ENCODE measurements at places on chromosomes 1 and 21.

DNA sequence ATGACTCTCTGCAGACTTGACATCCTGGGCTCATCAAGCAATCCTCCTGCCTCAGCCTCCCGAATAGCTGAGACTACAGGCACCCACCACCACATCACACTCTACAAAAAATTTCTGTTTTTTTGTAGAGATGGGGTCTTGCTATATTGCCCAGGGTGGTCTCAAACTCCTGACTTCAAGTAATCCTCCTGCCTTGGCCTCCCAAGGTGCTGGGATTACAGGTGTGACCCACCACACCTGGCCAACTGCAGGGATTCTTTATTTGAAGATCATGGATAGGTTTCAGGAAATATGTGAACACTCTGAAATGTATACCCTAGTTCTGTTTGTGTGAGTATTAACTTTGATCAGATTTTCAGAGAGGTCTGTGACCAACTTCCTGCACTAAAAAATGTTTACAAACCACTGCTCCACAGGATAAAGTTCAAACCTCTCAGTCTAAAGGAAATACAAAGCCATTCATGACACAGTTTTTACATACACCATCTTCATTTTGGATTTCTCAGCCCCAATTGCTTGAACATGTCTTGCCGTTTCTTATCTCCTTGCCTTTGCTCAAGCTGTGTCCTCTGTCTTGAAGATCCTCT, 252.3 kb upstream of the FGGY start:
- no peak for DNase-seq

DNA sequence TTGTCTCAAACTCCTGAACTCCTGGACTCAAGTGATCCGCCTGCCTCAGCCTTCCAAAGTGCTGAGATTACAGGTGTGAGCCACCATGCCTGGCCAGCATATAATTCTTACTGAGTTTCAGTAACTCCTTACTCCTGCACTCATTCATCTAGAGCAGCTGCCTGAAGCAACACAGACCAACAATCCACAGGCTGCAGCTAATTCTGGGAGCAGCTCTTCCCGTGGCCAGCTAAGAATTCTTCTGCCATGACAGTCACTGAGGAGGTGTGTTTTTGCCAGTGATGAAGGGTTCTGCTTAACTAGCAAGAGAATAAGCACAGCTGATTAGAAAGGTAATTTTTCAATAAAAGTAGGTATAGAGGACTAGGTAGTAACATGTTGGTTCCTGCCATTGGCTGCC, 5.4 kb downstream of the VTCN1 start:
- no peak for DNase-seq

DNA sequence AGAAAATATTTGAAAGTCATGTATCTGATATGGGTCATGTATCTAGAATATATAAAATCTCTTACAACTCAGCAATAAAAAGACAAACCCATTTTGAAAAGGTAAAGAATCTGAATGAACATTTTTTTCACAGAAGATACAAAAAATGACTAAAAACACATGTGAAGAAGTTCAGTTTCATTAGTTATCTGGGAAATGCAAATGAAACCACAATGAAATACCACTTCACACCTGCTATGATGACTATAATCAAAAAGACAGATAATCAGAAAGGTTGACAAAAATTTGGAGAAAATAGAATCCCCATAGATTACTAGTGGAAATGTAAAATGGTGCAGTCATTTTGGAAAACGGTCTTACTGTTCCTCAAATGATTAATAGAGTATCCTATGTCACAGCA, 631.0 kb downstream of the MRPL39 start:
- no peak for DNase-seq

- no peak for DNase-seq
Measured at GRCh38 chr1:93328809-93329760, 16.6 kb upstream of the DR1 start.

- no peak for DNase-seq
Measured at GRCh38 chr1:38079019-38079418, 32.4 kb upstream of the POU3F1 start.

DNA sequence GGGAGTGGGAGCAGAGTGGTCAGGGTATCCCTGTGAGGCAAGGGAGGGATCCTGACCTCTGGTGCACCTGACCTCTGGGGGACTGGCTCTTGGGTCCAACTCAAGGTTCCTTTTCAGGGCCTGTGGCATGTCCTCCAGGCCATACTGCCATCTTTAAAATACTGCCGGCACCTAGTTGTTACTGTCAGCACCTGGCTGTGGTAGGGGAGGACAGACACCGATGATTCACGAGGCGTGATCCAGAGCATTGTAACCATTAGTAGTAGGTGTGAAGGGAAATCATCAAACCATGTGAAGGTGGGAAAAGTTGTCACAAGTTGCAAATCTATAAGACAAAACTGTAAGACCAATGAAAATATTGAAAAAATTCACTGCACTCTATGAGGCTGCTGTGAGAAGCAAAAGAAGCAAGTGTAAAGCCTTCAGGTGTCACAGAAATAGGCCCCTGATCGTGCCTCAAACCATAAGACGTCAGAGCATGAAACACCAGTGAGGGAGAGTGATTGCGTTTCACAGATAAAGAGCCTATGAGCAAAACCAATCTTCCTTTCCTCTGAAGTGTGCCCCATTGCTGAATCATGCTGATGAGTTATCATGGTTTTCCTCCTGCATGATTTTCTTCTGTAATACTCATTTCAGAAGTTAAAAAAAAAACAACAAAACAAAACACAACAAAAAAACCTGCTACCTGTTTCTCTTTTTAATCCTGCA, 55.3 kb downstream of the CDC7 start:
- DNase-seq: no peak

- DNase-seq: no peak
Measured at GRCh38 chr1:248820041-248820585, 5.6 kb downstream of the SH3BP5L start.

- no peak for DNase-seq
Measured at GRCh38 chr1:8671306-8671917, 146.0 kb downstream of the RERE start.

DNA sequence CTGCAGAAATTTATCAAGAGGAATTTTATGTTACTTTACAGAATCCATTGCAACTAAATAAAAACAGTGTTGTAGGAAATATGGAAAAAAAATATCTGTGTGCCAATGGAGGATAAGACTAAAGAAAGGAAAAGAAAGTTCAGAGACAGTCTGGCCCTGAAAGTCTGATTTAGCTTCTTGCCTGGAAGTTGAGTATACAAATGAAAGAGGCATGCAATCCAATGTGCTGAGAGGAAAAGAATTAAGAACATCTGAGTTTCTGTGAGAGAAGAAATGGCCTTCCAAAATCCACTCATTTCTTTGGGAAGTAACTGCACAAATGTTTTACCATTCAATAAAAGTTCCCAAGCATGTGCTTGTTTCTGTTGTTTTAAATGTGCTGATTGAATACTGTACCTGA, 65.1 kb downstream of the LHX9 start:
- DNase-seq: no peak

GRCh38 chr1:47934243-47934805, 62.9 kb downstream of the TRABD2B start:
- no peak for DNase-seq

GRCh38 chr21:36708286-36709029, 9.5 kb downstream of the SIM2 start:
- no peak for DNase-seq

- DNase-seq: no peak
Measured at GRCh38 chr1:110208916-110209645, 1.0 kb upstream of the KCNC4 start.

DNA sequence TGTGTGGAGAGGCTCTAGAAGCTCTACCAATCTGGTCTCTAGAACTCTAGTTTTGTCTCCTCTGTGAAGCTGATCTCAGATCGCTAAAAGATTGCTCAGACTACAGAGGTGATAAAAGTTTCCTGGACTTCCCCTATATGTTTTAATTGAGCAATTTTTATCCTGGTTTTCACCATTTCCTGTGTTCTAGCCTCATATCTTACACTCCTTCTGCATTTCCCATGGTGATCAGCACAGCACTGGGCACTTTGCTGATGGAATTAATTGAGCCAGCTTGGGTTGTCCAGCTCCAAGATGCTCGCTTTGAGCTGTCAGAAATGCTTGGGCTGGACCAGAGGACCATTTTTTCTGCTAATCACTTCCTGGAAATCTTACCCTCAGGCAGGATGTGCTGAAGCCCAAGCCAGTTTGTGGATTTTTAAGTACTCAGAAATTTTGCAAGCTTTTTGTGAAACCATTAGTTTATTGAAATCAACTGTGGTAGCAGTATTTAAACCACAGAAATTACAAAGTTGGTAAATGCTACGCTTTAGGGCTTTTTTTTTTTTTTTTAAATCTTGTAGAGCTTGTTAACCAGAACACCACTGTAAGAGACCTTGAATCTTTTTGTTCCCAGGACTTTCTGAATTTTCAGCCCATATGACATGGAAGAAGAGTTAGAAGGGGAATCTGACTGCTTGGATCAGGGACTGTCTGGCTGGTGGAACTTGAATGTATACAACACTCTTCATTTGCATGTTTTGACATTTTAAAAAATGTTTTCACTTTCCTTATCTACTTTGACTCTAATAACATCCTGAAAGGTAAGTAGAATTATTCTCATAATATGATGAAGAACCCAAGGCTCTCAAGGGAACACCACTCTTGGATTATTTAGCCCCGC, 28.4 kb downstream of the CD48 start:
- DNase-seq: no peak

- DNase-seq: no peak
Measured at GRCh38 chr1:18407166-18408045, 73.3 kb upstream of the KLHDC7A start.

DNA sequence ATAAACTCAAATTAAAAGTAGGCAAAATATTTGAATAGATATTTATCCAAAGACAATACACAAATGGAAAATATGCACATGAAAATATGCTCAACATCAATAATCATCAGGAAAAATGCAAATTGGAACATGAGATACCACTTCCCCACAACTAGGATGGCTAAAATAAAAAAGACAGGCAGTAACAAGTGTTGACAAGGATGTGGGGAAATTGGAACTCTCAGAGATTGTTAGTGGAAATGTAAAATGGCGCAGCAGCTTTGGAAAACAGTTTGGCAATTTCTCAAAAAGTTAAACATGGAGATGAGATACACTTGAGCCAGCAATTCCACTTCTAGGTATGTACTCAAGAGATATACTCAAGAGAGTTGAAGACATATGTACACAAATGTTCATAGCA, 48.8 kb downstream of the NAV1 start:
- no peak for DNase-seq

GRCh38 chr1:111906816-111907215, 82.7 kb downstream of the KCND3 start:
- DNase-seq: no peak

DNA sequence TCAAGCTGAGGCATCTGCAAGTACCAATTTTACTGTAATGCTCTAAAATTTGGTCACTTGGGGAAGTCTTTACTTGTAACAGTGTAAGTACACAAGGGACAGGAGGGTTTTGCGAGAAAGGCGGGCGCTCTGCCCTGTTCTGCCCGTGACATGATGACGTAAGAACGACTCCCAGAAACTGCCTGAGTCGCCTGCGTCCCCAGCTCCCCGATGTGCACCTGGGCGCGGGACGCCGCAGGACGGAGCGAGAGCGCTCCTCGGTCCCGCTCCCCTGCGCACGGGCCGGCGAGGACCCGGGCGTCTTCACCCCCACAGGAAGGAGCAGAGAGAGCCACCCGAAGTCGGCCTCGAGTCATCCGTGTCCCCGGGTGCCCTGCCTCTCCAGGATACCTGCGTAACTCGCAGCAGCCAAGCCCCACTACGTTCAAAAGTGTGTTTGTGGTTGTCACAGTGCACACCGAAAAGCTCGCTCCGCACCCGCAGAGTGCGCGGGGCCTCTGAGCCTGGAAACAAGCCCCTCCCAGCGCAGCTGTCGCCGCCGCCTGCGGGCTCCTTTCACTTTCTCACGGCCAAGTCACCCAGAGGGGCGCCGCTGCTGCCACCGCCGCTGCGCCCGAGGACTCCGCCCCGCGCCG, 3.3 kb upstream of the ZBTB18 start:
- DNase-seq: peak; percentile 76

DNA sequence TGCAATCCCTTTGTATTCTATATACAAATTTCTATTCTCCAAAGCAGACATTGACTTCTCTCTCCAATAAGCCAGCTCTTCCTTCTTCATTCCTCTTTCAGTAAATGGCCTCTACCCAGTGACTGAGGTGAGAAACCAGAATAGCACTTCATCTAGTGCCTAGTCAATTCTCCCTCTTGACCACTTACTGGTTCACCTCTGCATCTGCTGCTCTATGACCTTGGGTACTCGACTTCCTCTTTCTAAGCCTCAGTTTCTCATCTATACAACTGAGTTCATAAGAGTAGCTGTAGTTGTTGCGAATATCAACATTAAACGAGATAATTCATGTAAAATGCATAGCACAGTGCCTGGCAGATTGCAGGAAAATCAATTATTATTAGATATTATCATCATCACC, 12.4 kb downstream of the LYST start:
- no peak for DNase-seq

DNA sequence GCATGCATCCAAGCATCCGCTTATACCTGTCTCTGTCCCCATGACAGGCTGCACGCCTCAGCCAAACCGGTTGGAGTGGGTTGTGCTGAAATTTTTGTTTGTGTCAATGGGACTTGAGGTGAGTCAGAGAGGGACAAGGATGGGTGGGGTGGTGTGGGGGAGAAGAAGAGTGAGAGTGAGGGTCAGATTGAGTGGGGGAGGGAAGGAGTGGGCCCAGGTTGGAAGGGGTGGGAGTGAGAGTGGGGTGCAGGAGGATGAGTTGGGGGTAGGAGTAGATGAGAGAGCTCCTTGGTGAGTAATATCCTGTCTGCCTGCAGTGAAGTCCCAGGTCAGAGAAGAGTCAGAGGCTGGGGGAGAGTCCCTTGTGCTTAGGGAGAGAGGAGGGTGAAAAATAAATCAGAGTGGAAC, 3.3 kb upstream of the NECTIN4 start:
- DNase-seq: no peak

DNA sequence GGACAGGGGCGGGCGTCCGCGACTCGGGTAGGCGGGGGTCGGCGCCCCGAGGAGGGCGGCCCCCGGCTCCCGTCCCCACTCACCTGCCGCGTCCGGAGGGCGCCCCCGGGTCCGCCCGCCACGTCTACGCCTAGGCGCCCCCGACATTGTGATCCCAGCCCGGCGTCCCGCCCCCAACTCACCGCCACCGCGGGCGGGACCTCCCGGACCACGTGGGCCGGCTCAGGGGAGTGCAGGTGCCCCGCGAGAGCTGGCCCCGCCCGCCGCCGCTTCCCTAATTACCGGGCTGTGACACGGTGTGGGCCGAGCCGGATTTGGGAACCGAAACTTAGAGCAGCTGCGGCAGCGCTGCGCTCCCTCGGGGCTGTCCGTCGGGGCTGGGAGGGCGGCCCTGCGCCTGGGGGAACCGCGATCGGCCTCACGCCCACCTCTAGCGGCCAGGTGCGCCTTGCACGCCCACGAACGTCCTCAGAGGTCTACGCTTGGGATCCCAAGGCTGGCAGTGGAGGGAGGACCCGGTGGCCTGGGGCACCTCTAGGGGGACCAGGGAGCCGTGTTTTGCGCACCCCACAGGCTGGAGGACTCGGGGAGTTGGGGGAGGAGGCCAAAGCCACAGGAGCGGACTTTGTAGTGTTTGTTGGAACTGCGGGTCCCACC, 521 bp upstream of the NADK start:
- DNase-seq: peak; percentile 56

GRCh38 chr1:162822391-162823200, 32.1 kb downstream of the HSD17B7 start:
- peak; percentile 6 for DNase-seq

GRCh38 chr1:11935057-11935412, 518 bp downstream of the PLOD1 start:
- no peak for DNase-seq

Measured in C1 segment of cervical spinal cord (tissue), 14 donors.